Memory B cell (primary cell): ENCODE measurements at places on chromosomes 3 and 15.
A peak's percentile ranks its signal among the peaks of the same experiment; 100 is the strongest.

GRCh38 chr3:13218541-13218908 lies 145.3 kb upstream of the IQSEC1 start:
- DNase-seq: no peak
- peaks cover 22% of the 10 kb centered on the region for H3K27me3 ChIP-seq
- H3K4me3 ChIP-seq: no peak overlapping the region
- peaks cover 2% of the 10 kb centered on the region for H3K36me3 ChIP-seq

DNA sequence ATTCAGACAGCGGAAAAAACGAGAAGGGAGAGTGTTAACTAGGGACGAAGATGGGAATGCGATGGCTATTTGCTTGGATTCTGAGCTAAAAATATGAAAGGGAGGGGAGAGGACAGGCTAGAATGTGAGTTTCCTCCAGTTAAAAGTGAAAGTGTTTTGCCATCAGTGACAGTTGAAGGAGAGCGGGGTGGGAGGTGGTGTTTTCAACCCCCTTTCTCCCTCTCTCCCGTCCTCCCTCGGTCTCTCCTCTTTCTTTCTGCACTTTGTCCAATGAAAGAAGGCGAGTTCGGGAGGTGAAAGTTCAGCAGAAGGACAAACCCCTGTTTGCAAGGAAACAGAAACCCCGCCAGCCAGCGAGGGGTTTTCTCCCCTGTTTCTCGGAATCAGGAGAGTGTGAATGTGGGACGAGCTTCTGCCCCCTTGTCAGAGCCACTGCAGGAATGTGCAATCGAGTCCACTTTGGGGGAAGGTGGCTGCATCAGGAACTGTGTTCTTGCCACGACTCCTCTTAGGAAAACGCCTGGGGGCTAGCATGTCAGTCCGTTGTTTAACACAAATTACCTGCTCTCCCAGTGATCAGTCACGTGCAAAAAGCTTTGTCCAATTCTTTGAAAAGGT lies 975 bp upstream of the FOXP1 start:
- H3K4me3 ChIP-seq: peak overlapping the region; percentile 90
- peak; percentile 37 for DNase-seq
- no peaks in the 10 kb centered on the region for H3K36me3 ChIP-seq

DNA sequence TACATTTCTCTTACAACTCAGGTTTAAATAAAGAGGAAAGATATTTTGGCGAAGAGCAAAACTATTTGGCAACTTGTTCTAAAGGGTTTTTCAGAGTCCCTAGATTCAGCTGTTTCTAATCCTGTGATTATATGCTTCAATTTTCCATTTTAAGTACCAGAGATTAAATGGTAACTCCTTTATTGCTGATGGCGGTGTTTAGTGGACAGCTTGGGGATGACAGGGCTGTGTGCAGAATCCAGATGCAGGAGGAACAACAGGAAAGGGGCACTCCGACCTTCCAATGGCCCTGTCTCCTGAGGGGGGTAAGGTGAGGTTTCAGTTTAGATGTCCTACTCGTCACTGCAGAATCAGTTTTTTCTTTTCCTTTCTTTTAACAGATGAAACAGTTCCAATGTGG lies 405.0 kb downstream of the PDCD6IP start:
- no peaks in the 10 kb centered on the region for H3K36me3 ChIP-seq
- no peak for DNase-seq
- H3K4me3 ChIP-seq: peak overlapping the region; percentile 46
- peak overlapping the region; percentile 80 for H3K27ac ChIP-seq

DNA sequence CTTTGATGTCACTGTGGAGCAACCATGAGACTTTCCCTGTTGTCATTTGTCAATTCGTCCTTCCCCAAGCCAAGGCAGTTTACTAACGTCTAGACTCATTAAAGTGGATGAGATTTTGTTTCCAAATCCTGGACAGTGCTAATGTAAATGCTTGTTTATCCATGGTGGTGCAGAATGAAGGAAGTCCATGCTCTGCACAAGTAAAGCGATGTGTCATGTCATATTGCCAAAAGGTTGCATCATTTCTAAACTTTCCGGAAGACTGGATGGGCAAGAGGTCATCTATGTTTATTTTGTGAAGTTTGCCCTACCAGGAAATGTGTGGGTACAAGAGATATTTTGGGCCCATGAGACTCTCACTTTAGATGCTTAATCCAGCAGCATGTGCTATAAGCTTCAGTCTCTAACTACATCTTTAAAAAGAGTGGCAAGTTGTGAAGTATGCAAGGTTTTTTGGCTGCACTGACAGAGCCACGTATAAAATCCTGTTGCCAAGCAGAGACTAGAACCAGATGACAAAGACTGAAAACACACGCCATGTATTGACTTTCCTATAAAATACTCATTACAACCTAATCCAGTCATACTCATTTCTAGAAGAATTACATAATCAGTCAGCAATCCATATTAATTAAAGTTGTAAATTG lies 72.1 kb upstream of the FNDC3B start:
- no peak overlapping the region for H3K4me3 ChIP-seq
- no peak overlapping the region for H3K27ac ChIP-seq
- H3K36me3 ChIP-seq: no peaks in the 10 kb centered on the region
- H3K27me3 ChIP-seq: peaks cover 11% of the 10 kb centered on the region
- H3K4me1 ChIP-seq: no peaks in the 10 kb centered on the region

GRCh38 chr3:19074257-19074900 lies 73.9 kb upstream of the KCNH8 start:
- no peaks in the 10 kb centered on the region for H3K36me3 ChIP-seq
- no peaks in the 10 kb centered on the region for H3K4me1 ChIP-seq

DNA sequence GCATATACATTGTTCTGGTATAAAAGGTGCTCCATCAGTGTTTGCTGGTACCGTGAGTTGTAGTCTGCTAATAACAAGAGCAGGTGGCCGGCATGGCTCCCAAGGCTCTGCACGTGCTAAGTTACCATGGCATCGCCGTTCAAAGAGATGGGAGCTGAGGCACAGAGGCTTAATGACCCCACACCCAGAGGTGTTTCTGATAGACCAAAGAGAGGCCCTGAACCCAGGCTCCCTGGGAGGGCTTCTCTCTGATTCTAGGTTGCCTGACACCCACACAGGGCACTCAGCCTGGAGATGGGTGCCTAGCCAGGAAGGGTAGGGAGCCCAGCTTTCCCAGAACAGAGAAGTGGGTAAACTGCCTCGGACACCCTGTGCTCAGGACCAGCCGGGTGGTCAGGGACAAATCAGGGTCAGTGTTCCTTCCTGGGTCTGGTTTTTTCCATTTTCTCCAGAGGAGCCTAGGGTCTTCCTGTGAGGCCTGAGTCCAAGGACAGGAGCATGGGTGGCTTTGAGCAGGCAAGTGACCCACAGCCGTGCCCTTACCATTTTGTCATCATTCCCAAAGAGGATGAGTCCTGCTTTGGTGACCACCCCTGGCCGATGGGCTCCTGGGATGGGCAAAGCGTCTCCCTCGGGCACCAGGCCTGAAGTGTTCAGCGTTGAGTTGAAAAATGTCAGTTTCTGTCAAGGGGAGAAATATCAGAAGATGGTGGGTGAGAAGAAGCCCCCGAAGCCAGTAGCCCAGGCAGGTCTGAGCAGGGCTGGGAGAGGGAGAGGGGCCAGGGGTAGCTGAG lies 27.3 kb downstream of the ALDH1L1 start:
- H3K4me3 ChIP-seq: no peak overlapping the region
- H3K27ac ChIP-seq: no peak overlapping the region
- no peaks in the 10 kb centered on the region for H3K36me3 ChIP-seq

GRCh38 chr3:179794355-179794754 lies 141.5 kb downstream of the USP13 start:
- H3K4me1 ChIP-seq: no peaks in the 10 kb centered on the region
- DNase-seq: no peak
- no peaks in the 10 kb centered on the region for H3K27me3 ChIP-seq

DNA sequence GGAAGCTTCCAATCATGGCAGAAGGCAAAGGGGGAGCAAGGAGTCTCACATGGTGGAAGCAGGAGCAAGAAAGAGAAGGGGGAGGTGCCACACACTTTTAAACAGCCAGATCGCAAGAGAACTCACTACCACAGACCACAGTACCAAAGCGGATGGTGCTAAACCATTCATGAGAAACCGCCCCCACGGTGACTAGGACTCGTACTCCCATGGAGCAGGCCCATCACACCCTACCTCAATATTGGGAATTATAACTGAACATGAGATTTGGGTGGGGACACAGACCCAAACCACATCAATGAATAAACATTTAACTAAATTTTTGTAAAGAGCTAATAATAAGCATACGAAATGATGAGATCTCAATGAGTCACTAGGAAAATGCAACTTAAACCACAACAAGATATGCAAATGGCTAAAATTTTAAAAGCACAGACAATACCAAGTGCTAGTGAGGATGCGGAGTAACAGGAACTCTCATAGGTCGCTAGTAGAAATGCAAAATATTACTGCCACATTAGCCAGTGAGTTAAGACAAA lies 10.0 kb downstream of the MRPS25 start:
- DNase-seq: peak; percentile 33

- no peaks in the 10 kb centered on the region for H3K4me1 ChIP-seq
- no peak overlapping the region for H3K27ac ChIP-seq
- H3K4me3 ChIP-seq: peak overlapping the region; percentile 32
- no peak for DNase-seq
- no peaks in the 10 kb centered on the region for H3K36me3 ChIP-seq
These were observed 532.1 kb upstream of the SEMA6D start for GRCh38 chr15:47184908-47185801.

GRCh38 chr3:10804183-10804648 lies 11.8 kb upstream of the SLC6A11 start:
- H3K27me3 ChIP-seq: peaks cover 11% of the 10 kb centered on the region
- no peak overlapping the region for H3K4me3 ChIP-seq
- no peak for DNase-seq
- H3K4me1 ChIP-seq: no peaks in the 10 kb centered on the region

- H3K4me1 ChIP-seq: peaks cover 5% of the 10 kb centered on the region
- H3K36me3 ChIP-seq: peaks cover 25% of the 10 kb centered on the region
- H3K27ac ChIP-seq: no peak overlapping the region
- no peaks in the 10 kb centered on the region for H3K27me3 ChIP-seq
- no peak for DNase-seq
These were observed 94.0 kb upstream of the MEX3B start for GRCh38 chr15:82139823-82140268.

DNA sequence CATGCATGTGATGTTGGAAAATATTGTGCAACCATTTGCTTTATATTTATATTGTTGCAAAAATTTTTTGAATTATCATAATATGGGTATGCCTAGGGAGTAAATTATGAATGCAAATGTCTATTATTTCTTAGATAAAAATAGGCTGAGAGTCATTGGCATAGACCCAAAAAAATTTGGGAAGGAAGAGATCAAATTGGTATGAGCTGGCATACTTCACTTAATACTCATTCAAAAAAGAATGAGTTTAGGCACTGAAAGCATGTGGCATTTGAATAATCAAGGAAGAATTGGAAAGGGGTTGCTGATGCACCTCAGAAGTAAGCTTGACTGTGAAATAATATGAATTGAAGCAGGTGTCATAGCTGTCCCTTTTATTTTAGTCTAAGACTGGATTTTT lies 764.0 kb upstream of the DPPA4 start:
- no peaks in the 10 kb centered on the region for H3K36me3 ChIP-seq
- no peaks in the 10 kb centered on the region for H3K27me3 ChIP-seq
- H3K4me1 ChIP-seq: no peaks in the 10 kb centered on the region
- H3K27ac ChIP-seq: no peak overlapping the region

- no peak overlapping the region for H3K4me3 ChIP-seq
- DNase-seq: no peak
- H3K27me3 ChIP-seq: peaks cover 12% of the 10 kb centered on the region
- no peaks in the 10 kb centered on the region for H3K4me1 ChIP-seq
These were observed 102.5 kb downstream of the SST start for GRCh38 chr3:187567661-187568121.

- peaks cover 1% of the 10 kb centered on the region for H3K36me3 ChIP-seq
- DNase-seq: no peak
- H3K27ac ChIP-seq: no peak overlapping the region
These were observed 29.8 kb upstream of the MUC13 start for GRCh38 chr3:124964387-124964786.

DNA sequence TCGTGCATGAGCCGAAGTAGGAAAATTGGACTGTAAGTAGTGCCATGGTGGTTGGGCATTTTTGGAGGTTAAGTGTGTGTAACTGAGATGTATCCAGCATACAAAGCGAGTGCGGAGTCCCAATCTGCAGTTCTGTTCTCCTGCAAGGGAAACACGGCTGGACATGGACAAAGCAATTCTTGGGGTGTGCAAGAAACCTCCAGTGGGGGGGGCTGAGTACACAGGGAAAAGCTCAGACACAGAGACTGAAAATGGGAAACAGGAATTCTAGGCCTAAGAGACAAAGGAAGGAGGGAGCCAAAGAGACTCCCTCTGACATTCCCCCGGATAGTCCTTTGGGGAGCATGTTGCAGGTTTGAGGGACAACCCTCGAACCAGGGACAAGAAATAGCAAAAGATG lies 83.2 kb upstream of the PLSCR4 start:
- no peak for DNase-seq
- no peak overlapping the region for H3K4me3 ChIP-seq
- H3K27ac ChIP-seq: no peak overlapping the region
- H3K36me3 ChIP-seq: no peaks in the 10 kb centered on the region

- peak overlapping the region; percentile 7 for H3K27ac ChIP-seq
- H3K27me3 ChIP-seq: no peaks in the 10 kb centered on the region
- H3K4me3 ChIP-seq: no peak overlapping the region
- H3K4me1 ChIP-seq: no peaks in the 10 kb centered on the region
These were observed 70.6 kb downstream of the GOLIM4 start for GRCh38 chr3:168025076-168025475.

DNA sequence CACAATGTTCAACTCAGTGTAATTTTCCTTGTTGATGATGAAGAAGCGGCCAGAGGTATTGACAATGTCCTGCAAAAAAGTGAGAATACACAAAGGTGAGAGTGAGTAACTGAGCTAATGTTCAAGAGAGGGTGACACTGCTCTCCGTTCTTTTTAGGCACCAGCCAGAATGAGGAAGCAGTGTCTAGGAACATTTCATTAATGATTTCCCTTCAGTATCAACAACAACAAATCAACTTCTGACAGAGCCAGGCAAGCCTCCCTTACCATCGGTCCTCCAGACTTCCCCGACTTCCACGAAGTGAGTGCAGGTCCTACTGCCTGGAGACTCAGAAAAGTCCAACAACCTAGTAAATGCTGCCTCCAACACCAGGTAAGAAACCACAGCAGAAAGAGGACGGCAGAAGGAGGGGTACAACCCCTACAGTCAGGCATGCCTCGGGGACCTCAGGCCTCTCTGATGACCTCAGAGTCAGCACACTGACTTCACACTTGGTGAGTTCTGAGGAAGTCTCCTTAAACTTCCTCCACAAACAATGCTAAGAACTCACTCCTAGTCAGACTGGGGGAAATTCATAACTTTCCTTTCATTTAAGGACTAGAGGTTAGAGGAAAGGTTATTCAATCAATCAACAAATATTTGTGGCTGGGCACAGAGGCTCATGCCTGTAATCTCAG lies 62.7 kb downstream of the NPTN start:
- no peak overlapping the region for H3K4me3 ChIP-seq
- no peak for DNase-seq
- H3K4me1 ChIP-seq: no peaks in the 10 kb centered on the region
- no peaks in the 10 kb centered on the region for H3K27me3 ChIP-seq
- H3K36me3 ChIP-seq: peaks cover 36% of the 10 kb centered on the region

- H3K27me3 ChIP-seq: no peaks in the 10 kb centered on the region
- peak overlapping the region; percentile 59 for H3K4me3 ChIP-seq
- H3K27ac ChIP-seq: peak overlapping the region; percentile 51
- H3K4me1 ChIP-seq: peaks cover 15% of the 10 kb centered on the region
- H3K36me3 ChIP-seq: peaks cover 6% of the 10 kb centered on the region
These were observed 337.3 kb upstream of the CBLB start for GRCh38 chr3:106206146-106206545.

- H3K27me3 ChIP-seq: peaks cover 4% of the 10 kb centered on the region
- H3K4me1 ChIP-seq: peaks cover 14% of the 10 kb centered on the region
- peak overlapping the region; percentile 58 for H3K27ac ChIP-seq
- no peaks in the 10 kb centered on the region for H3K36me3 ChIP-seq
- peak overlapping the region; percentile 84 for H3K4me3 ChIP-seq
These were observed 1.2 kb upstream of the FAM81A start for GRCh38 chr15:59436774-59437141.
